Hypothalamus (tissue), 51 donors: ENCODE measurements at places on chromosomes 2 and 18.

DNA sequence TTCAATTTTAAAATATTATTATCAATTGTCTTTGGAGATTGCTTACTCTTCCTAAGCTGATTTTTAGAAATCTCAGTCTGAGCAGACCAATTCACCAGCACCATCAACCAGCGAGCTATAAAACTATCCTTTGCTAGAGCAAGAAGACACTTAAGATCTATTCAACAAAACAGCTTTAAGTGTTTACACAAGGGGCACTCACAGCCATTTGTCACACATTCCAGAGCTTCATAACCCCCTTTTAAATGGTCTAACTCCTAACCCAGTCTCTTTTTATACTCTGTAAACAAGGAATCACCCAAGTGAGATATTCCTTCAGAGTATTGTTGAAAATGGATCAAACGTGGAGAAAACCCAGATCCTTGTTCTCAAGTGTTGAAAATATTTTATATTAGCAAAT, 1294.1 kb upstream of the CHAC2 start:
- DNase-seq: no peak

DNA sequence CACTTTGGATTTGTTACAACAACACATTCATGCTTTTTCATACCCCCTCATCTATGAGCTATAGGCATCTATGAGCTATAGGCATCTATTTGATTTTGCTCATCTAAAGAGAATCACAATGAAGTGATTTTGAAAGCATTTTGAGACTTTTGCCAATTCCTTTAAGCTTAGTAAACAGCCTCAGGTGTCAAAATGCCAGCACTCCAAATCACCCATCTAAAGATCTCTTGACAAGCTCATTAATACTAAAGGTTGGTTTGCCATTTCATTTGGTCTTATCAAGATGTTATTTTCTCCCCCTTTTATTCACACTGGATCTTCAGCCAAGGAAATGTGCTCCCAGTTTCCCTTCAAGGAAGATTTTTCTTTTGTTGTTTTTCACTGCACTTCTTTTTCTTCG, 110.7 kb upstream of the TLK1 start:
- DNase-seq: no peak

DNA sequence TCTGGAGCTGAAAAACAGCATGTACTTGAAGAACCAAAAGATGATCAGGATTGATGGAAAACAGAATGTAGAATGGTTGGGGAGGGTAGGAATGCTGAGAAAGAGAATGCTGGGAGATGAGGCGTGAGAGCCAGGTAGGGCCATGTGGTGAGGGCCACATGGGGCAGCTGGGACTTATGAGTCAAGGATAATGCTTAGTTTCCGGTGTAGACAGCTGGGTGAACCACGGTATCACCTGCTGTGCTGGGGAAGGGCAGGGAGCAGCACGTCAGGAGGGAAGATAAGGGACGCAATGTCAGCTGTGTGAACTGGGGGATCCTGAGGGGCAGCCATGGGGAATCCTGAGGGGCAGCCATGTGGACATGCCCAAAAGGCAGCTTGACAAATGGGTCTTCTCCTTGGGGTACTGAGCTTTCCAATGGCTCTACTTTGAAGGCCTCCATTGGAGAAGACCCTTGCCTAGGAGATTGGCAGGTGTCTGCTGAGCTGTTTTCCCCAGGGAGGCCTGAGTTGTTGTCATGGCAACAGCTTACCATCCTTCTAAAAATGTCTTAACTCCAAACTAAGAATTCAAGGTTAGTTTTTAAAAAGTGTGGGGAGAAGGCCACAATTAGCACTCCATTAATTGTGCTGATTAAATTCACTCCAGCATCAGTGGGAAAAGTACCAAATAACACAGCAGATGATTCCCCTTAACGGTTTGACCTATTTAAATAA, 51.1 kb downstream of the MTHFD2 start:
- no peak for DNase-seq

DNA sequence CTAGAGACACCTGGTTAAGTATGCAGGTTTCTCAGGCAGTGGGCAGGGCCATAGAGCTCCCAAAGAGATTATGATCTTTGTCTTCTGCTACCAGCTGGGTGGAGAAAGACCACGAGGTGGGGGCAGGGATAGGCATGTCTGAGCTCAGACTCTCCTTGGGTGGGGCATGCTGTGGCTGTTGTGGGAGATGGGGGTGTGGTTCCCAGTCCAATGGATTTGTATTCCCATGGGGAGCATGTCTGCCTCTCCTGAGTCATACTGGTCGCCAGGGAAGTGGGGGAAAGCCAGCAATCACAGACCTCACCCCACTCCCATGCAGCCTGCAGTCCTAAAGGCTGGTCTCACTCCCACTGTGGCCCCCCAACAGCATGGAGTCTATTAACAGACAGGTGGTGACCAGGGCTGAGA, 31.4 kb upstream of the RHOB start:
- no peak for DNase-seq

GRCh38 chr2:169732583-169733358, 861 bp upstream of the KLHL23 start:
- no peak for DNase-seq

DNA sequence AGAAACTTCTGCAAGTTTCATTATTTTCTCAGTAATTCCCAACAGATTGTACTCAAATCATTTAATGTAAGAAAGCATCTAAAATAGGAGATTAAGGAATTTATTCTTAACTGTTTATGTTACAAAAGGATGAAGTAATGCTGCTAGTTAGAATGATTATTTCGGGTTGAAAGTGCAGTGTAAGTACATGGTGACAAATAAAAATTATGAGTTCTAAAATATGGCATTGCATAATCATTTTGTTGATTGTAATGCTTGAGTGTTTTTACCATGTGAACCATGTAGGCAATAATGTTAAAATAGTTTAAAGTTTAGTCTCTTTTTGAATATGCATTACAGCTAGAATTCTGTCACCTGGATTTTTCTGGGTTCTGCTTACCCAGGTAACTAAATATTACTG, 149.0 kb upstream of the SP5 start:
- no peak for DNase-seq

DNA sequence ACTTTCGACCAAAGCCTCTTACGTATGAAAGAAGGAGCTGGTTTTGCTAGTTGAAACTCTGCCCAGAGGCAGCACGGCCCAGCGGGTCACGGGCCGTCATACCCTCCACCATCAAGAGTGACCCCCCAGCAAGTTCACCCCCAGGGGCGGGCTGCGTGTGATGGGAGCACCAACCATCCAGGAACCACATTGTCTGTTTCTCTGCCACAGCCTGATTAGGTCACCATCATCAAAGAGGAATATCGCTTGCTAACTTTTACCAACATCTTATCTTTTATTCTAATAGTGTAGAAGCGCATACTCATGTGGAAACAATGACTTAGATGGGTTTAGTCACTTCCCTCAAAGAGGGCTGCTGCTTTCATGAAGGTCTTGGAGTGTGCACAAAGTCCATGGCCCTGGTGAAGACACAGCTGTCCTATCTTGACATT, 116.6 kb upstream of the SMIM21 start:
- DNase-seq: no peak

- no peak for DNase-seq
Measured at GRCh38 chr18:78127041-78127440, 852.6 kb upstream of the SALL3 start.

DNA sequence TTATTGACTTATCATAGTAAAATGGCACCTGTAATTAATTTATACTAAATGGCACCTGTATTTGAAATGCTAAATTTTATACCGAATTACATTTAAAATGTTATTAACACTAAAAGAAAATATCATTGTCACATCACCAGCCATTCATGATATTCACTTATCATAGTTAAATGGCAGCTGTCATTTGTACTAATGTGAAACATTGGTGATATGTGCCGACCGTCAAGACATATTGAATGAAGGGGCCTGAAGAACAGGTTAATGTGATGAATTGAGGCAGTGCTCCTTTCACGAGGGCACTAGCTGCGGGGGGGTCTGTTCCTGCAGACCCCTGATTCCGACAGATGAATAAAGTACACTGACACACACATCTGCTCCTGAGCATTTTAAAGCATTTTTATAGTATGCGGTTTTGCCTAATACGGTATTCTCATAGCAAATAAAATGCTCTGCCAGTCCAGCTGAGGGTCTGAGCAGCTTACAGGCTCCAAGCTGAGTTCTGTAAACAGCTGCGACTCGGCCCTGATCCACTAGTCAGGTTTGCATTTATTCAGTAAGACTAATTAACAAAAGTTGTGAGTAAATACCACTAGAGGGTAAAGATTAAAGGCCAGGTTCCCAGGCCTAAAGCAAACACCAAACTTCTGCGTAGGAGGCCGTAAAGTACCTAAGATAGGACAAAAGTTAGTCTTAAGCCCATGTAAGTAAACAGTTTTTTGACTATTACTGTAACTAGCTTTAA, 593.4 kb upstream of the NETO1 start:
- no peak for DNase-seq

- no peak for DNase-seq
Measured at GRCh38 chr2:134275058-134275862, 21.4 kb downstream of the MGAT5 start.

DNA sequence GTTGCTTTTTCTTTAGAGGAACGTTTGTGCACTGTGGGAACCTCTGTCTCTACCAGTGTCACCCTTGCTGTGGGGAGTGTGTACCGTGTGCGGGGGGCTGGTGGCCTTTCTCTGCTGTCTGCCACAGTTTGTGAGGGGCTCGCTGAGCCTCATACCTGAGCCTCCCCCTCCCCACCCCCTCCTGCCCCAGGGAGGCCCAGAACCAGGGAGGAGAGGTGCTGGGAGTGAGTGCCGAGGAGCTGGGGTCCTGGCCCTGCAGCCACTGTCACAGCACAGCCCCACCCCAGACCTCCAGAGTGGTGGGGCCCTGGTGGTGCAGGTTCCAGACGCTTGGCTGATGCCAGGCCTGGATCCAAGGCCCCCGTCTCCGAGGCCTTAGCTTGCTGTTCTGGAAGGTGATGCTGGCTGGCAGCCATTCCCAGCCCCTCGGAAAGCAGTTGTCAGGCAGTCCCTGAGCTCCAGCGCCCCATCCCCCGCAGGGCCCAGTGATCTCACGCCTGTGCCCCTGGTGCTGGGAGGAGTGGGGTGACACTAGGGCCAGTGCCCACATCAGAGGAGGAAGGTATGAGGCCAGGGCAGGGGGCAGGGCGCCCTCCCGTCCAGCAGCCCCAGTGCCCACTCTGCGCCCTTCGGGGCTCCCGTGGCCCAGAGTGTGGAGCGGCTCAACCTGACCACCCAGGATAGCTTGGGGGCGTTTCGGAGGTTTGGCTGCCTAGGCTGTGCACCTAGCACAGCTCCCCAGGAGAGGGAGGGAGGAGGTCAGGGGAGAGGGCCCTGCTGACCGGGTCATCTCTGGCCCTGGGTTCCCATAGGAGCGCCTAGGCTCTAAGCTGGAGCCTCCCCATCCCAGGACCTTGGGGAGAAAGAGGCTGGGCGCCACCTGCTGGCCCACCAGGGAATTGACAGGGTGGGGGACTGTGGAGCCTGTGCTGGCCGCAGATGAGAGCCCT, 53.0 kb upstream of the ALPP start:
- DNase-seq: peak; percentile 50
